ENCODE measurements at places on chromosomes 5 and 9.

- no peak for DNase-seq
Observed at GRCh38 chr9:36742264-36742663, 169.6 kb downstream of the MELK start.

DNA sequence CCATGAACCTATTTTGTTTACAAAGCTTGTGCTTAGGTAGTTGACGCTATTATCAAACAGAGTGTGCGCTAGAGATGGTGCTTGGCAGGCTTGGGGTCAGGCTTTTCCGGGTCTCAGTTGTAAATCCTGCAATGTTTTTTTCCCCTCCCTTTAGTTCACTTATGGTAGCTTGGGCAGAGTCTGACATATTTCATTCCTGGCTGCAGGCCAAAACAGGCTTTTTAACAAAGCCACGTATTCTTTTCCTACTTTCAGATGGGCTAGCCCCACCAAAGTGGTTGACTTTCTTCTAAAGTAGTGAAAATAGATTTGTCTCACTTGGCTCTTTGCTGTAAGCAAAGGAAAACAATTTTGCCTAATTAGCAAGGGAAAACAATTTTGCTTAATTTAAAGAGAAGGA is 58.0 kb upstream of the FBN2 start:
- DNase-seq: no peak

GRCh38 chr9:98908897-98909634 is 34.6 kb upstream of the COL15A1 start:
- no peak for DNase-seq

DNA sequence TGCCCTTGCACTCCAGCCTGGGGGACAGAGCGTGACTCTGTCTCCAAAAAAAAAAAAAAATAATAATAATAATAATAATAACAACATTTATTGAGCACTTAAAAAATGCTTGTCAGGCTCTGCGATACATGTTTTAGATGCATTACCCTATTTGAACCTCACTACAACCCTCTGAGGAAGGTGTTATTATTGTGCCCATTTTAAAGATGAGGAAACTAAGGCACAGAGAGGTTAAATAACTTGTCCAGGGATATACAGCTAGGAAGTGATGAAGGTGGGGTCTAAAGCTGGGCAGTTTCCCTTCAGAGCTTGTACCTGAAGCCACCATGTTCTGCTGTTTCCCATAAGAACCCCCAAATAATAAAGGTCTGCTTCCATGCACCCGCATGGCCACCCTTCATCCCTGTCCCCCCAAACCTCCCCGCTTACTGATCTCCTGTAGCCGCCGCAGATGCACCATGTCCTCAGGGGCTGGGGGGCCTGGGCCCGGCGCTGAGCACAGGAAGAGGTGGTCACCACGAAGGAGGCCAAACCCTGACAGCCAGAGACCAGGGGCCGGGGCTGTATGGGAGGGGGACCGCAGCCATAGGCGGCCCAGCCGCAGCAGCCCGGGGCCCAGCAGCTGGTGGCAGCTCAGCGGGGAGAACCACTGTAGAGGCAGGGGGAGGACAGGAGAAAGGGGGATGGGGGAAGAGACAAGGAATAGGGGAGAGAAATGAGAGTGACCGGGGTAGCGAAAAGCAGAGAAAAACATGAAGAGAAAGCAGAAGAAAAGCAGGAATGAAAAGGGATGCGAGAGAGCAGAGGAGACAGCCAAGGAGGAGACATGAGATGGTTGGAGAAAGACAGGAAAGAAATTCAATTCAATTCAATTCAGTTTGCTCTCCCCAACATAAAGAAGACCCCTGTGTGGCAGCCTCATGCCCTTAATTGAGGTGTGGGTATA is 15.1 kb upstream of the FCHSD1 start:
- no peak for DNase-seq

Data from activated T-helper 1 cell treated with anti-CD3 and anti-CD28 coated beads, Interleukin-12 subunit alpha, Interleukin-12 subunit beta, Interleukin-2, Interleukin-4 antibody, amounts not matched to agents 30 ng/mL and 10 ng/mL and 1 ng/mL, durations not matched to agents 14 hours and 24 hours and 36 hours (primary cell).